Stimulated activated CD8-positive, alpha-beta memory T cell treated with anti-CD3 and anti-CD28 coated beads, Interleukin-4, amount 100 ng/mL, for 1 hour (primary cell): ENCODE measurements at places on chromosomes 3 and 15.

GRCh38 chr3:171284308-171285075 lies 175.7 kb downstream of the TNIK start:
- no peak for DNase-seq

- DNase-seq, result no peak
Observed at GRCh38 chr3:11522398-11522715, 121.4 kb downstream of the VGLL4 start.

- DNase-seq, result no peak
Observed at GRCh38 chr3:149368674-149369497, 8.6 kb downstream of the TM4SF1 start.

- DNase-seq, result no peak
Observed at GRCh38 chr15:25775317-25775912, 87.7 kb downstream of the ATP10A start.
